NCI-H524 (cell line): ENCODE measurements at places on chromosomes 13 and 19.

- no peak for DNase-seq
These were observed 113.8 kb downstream of the ZIC5 start for GRCh38 chr13:99857738-99858137.

DNA sequence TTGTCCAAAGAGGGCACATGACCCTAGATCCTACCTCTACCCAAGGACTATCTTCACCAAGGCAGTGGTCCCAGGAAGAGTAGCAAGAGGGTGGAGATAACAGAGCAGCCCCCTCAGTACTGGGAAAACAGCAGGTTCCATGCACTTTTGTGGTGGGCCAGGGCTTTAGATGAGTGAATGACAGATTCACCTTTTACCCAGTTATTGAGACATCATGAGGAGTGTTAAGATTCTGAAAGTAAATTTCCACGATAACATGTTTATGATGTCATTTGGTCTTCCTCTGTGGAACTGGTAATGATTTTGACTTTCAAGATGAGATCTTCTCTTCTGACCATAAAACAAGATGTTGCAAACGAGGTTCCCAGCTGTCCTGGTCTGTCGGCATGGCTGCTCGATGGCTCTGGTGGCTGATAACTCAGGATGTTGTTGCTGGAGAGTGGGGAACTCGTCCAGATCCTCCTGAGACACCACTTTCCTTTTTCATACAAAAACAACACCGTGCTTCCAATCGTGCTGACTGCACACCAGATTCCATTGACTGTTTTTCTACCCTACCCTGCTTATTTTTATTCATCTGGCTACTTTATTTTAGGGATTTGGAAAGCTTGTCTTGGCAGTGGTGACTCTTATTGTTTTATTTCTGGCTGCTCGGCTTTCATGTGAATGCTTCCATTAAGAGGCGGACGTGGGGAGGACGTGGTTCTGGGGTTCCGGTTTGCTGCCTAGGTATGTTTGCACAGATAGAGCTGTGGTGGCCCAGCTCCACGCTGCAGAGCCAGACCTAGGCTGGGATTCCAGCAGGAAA lies 88.5 kb downstream of the LRCH1 start:
- DNase-seq = no peak

DNA sequence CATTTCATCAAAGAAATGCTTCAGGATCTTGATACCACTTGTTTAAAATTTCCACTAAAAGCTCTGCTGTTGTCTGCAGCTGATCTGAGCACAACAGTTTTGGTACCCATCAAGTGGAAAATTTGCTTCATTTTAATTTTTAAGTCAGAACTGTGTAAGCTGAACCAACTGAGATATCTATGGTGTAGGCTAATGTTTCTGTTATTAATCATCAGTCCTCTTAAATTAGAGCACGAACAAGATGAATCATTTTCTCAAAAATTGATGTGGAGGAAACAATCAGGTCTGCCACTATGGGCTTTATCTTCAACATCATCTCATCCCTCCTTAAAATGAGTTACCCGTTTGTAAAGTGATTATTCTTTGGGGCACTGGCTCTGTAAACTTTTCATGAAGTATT lies 221.5 kb upstream of the NBEA start:
- DNase-seq = no peak

DNA sequence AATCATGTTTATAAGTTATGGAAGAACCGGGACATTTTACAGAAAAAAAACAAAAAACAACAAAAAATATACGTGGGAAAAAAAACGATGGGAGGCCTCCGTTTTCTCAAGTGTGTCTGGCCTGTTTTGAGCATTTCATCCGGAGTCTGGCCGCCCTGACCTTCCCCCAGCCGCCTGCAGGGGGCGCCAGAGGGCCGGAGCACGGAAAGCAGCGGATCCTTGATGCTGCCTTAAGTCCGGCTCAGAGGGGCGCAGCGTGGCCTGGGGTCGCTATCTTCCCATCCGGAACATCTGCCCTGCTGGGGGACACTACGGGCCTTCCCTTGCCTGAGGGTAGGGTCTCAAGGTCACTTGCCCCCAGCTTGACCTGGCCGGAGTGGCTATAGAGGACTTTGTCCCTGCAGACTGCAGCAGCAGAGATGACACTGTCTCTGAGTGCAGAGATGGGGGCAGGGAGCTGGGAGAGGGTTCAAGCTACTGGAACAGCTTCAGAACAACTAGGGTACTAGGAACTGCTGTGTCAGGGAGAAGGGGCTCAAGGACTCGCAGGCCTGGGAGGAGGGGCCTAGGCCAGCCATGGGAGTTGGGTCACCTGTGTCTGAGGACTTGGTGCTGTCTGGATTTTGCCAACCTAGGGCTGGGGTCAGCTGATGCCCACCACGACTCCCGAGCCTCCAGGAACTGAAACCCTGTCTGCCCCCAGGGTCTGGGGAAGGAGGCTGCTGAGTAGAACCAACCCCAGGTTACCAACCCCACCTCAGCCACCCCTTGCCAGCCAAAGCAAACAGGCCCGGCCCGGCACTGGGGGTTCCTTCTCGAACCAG lies 1.8 kb upstream of the APOE start:
- peak; percentile 32 for DNase-seq

DNA sequence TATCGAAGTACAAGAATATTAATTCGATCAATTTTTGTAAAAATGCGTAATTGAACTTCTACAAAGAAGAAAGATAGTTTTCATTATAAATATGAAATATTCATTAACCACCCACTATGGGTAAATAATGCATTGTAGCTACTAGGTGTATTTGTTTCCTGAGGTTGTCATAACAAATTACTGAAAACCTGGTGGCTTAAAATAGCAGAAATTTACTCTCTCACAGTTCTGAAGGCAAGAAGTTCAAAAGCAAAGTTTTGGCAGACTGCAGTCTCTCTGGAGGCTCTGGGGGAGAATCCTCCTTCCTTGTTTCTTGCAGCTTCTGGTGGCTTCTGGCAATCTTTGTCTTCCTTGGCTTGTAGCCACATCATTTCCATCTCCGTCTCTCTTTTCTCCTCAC lies 99.2 kb upstream of the MIR17HG start:
- no peak for DNase-seq

DNA sequence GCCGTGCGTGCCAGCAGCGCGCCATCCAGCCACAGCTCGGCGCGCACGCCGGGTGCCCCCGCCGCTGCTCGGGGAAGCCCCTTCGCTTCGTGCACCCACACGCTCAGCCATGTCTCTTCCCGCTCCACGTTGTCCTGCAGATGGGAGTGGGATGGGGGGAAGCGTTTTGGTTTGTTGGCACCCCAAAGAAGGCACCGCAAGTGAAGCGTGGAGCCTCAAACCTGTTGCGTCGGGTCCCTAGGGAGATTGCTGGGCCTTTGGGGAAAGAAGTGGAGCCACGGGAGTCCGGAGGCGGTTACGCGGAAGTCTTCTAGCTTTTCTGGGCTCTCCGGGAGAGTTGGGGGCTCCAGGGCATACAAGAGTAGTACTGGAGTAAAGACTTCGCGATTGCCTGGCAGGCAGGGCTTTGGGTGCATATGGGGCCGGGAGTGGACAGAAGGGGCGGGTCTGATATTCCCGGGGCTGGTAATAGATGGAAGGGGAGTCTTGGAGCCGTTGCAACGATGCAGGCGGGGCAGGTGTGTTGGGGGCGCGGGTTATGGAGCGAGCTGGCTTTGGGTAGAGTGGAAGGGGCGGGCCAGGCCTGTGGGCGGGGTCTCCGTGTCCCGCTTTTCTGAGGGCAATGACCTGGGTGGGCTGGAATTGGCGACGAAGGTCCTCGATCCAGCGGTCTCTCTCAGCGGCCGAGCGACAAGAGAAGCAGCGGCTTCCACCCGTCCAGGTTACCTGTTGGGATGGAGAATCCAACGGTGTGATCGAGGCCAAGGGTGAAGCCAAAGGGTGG lies 6.5 kb downstream of the RASAL3 start:
- no peak for DNase-seq
